ENCODE measurements at places on chromosomes 2 and 18.

GRCh38 chr2:31947871-31948270 is 62.9 kb downstream of the MEMO1 start:
- no peak for DNase-seq

GRCh38 chr2:239075918-239076758 is 228.3 kb downstream of the TWIST2 start:
- DNase-seq: no peak

- no peak for DNase-seq
These were observed 28.1 kb downstream of the NCKAP1 start for GRCh38 chr2:183010112-183010511.

- DNase-seq: no peak
These were observed 24.6 kb upstream of the LBH start for GRCh38 chr2:30206461-30207430.

DNA sequence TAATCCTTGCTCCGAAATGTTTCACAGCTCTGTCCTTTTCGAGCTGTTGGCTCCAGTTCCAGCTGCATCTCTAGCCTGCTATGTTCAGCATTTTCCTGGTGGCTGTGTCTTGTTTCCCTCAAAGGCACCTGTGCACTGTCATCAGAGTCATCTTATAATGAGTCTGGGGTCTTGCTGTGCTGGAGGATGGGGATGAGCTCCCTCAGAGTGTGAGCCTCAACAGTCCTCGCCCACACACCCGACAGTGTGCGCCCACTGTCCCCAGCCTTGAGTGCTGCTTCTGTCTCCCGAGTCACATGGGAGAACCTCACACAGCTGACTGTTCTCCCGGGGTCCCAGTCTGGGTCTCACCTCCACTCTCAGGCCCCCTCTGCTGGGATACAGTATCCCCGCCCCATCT is 25.4 kb downstream of the SPP2 start:
- DNase-seq: no peak

- no peak for DNase-seq
These were observed 242.4 kb upstream of the ST6GAL2 start for GRCh38 chr2:107128381-107128780.

DNA sequence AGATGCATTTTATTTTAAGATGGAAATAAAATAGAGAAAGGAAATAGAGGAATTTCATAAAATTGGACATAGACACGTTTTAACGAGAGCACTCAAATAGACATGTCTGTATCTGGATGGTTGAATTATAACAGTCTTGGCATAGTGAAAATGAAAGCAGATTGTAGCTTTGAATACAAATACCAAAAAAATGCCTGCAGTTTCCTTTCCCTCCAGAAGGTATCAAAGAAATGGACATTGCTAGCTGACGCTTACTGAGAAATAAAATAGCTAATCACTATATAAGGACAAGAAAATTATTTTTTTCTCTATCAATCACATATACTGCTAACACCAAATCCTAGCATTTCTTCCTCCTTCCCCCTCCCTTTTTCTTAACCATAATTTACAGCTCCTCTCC is 11.4 kb upstream of the MAPRE2 start:
- DNase-seq: no peak

- DNase-seq: no peak
These were observed 33.5 kb upstream of the RAB27B start for GRCh38 chr18:54794823-54795222.

- DNase-seq: no peak
These were observed 51.7 kb downstream of the TGOLN2 start for GRCh38 chr2:85275984-85276540.

- DNase-seq: no peak
These were observed 4.1 kb upstream of the KLHL30 start for GRCh38 chr2:238134393-238134785.

DNA sequence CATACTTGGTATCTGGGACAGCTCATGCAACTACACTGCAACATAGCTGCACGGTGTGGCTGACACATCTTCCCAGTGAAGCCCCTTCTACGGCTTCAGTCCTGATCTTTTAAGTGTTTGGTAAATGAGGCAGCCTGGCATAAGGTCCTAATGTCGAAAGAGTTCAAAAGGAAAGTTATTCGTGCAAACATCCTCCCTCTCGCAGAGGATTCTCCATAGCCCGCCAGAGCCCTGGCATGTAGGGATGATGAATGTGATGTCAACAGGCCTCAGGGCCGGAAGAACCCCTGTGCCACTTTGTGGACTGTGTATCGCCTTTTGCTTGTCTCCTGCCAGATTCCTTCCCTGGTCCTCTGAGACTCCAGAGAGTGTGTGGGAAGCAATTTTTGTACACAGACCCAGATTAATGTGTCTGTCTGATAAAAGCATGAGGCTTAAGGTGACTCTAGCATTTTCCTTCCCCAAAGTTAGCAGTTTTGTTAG is 88.5 kb downstream of the SOCS6 start:
- no peak for DNase-seq

GRCh38 chr2:158932131-158932645 is 36.3 kb upstream of the TANC1 start:
- DNase-seq: no peak

- DNase-seq: no peak
These were observed 492.4 kb upstream of the ACVR2A start for GRCh38 chr2:147352264-147353071.

DNA sequence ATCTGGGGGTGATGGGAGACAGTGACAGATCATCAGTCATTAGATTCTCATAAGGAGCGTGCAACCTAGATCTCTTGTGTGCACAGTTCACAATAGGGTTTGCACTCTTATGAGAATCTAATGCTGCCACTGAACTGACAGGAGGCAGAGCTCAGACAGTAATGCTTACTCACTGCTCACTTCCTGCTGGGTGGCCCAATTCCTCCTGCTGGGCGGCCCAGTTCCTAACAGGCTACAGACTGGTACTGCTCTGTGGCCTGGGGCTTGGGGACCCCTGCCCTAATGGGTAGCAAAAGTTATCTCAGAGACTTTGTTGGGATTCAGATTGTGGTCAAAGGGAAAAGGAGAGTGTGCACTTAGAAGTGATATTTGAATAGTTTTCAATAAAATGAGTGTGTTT is 840.1 kb upstream of the ID2 start:
- DNase-seq: no peak

- no peak for DNase-seq
These were observed 76.0 kb upstream of the DSG1 start for GRCh38 chr18:31241900-31242409.

DNA sequence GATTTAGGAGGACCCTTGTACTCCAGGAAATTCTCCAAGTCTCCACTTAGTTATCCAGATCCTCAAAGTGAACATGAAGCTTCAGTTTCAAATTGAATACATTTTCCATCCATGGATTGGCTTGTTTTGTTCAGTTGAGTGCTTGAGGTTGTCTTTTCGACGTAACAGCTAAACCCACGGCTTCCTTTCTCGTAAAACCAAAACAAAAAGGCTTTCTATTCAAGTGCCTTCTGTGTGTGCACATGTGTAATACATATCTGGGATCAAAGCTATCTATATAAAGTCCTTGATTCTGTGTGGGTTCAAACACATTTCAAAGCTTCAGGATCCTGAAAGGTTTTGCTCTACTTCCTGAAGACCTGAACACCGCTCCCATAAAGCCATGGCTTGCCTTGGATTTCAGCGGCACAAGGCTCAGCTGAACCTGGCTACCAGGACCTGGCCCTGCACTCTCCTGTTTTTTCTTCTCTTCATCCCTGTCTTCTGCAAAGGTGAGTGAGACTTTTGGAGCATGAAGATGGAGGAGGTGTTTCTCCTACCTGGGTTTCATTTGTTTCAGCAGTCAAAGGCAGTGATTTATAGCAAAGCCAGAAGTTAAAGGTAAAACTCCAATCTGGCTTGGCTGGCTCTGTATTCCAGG is at the start of gene CTLA4:
Gene CTLA4 (plus strand): TSS at position 211 of the 640 bp plus-strand sequence. CDS start 172 bp downstream, at position 383.
- no peak for DNase-seq

- DNase-seq: no peak
These were observed 60.4 kb upstream of the SLC8A1 start for GRCh38 chr2:40512256-40512655.

DNA sequence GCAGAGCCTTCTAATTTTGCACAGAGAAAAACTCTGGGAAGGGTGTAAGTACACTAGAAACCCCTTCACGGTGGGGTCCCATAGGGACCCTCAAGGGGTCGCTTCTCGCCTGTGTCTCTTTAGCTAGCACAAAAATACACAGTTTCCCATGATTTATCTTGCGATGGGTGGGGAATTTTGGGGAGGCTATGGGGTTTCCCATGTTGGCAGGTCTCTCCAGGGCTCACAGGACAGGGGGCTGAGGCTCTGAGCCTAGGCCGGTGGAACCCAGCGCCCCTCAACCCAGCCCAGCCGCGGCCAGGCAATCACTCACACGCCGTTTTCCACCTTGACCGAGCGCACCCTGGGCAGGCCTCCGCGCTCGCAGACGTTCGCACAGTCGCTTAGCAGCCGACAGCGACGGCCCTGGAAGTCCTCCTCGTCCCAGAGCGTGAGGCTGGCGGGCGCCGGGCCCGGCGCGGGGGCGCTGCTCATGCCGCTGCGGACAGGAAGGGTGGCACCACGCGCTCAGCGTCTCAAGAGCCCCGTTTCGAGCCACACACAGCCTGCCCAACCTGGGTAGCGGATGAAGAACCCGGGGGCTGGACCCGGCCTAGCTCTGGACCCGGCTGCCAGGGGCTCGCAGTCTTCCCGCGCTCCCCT is 398 bp downstream of the CRYBA2 start:
- no peak for DNase-seq

DNA sequence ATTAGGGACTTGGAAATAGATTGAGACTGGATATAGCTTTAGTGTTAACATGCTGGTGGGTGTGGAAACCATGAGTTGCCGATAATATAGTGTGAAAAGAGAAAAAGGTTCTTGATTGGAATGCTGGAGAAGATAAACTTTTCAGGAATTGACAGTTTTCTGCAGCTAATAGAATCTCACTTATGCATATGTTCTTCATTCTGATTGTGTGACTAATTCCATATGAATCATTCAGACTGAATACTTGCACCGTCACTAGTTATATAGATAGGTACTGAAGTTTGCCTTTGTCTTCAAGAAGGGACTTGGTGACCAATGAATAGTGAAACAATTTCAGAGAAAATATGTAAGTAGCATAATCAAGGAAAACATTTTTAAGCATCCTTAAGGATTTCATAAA is 225.7 kb upstream of the FOSL2 start:
- no peak for DNase-seq

DNA sequence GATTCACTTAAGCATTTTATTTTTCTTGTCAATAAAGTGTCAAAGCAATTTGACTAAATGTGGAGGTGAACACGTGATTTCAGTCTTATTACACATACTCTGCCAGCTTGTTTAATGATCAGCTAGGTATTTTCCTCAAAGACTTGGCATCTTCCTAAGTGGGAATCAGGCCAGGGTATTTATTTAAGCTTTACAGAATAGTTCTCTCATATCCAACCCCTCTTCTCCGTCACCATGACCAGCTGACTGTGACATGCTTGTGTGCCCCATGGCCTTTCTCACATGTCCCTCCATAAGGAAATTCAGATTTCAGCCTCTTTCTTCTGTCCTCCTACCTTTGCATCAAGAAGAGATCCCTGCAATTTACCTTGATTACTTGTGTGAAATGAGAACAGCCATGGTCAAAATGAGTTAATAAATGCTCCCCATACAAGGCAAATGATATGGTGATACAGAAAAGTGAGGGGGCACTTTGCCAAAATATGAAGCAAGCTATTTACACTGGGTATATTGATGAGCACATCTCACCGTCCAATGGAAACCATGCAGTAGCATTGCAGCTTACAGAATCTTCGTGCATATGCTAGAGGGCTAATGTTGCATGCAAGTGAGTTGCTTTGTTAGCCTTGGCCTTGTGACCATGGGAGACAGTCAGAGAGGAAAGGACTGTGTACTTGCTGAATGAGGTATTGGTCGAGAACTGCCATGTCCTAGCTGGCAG is 202.2 kb downstream of the RNF152 start:
- no peak for DNase-seq

DNA sequence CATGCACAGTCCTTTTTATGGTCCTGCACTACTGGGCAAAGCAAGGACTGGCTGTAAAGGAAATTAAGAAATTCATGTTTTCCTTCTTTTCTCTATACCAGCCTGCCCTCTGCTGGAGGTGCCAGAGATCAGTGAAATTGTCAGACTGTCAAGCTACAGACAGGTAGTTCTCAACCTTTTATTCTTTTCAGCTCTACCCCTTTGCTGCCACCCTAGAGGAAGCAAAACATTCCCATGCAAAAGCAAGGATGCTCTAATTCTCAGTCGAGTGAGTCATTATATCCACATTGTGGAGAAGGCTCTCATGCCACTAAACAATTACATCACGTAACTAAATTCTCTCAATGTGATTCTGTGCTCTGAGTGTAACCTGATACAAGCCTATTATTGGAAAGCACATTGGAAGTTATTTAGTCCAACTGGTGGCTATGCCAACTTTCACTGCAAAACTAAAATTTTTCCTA is 25.0 kb upstream of the RAPGEF4 start:
- peak; percentile 24 for DNase-seq

GRCh38 chr18:10860382-10860781 is 289.0 kb downstream of the PIEZO2 start:
- DNase-seq: no peak

DNA sequence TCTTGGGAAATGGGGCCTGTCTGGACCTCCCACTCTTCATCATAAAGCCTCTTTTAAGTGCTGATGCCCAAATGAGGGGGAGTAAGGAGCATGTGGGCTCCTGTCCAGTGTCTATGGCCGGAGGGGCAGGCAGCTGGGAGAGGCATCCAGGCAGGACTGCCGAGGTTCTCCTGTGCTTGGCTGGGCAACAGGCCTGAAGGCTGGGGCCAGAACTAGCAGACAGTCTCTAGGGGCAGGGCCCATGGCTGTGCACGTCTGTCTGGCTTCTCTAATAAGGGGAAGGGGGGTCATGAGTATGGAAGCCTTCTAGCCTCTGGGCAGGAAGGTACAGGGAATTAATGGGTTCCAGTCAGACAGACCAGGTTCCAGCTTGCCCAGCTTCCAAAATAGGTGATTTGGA is 128.6 kb downstream of the SMAD2 start:
- DNase-seq: no peak

DNA sequence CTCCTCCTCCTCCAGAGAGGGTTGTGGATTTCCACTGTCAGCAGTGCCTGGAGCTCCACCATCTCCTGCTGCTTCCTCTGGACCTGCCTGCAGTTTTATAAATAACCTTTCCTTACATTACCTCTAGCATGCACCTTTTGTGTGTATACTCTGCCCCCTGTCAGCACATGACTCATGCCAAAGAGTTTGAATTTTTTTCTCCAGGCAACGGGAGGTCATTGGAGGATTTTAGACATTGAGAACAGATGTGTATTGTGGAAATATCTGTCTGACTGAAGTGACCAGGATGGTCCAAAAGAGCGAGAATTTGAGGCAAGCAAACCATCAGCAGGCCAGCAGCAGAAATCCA is 31.7 kb downstream of the IL37 start:
- no peak for DNase-seq

Data from stimulated activated CD4-positive, alpha-beta T cell treated with anti-CD3 and anti-CD28 coated beads, TNF-alpha, amount 100 ng/mL, for 48 hours (primary cell).